ENCODE measurements at places on chromosomes 2 and 18. TPM values are rescaled to one million over a fixed set of nuclear protein-coding genes. Genes with fewer than 3 reads are reported as not detected.

DNA sequence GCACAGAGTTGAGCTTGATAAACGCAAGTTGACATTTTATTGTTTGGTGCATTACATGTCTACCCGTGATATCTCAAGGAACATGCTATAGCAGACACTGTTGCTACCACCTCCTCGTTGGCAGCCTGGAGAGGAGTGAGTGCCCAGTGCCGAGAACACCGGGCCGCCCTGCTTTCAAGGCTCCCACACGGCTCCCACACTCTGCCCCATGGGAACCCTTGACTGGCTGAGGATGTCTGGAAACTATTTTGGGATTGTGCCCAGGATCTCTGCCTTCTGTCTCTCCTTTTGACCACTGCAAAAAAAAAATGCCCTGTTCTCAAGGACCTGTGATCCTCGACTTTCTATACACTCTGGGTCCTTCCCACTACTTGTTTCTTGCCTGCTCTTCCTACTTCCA lies 21.1 kb downstream of the TET3 start:
- DNase-seq, result no peak
- H3K27ac ChIP-seq, result no peak overlapping the region
- no peaks in the 10 kb centered on the region for H3K27me3 ChIP-seq
- H3K4me1 ChIP-seq, result peaks cover 75% of the 10 kb centered on the region
- H3K36me3 ChIP-seq, result no peaks in the 10 kb centered on the region
- H3K4me3 ChIP-seq, result peak overlapping the region; percentile 2

DNA sequence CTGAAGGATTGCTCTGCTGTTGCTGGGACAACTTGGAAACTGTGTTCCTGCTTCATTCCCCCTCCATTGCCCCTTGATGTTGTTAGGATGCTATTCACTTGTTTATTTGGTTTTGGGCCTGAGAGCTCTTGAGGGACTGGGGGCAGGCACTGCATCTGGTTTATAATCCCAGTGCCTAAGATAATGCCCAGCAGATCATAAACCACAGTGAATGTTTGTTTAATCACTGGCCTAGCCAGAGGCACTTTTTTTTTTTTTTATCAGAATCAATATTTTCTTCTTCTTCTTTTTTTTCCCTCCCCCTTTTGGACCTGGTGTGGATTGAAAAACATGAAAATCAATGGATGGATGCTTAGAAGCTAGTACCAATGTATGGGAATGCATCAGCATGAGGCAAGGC lies 38.1 kb downstream of the KCNS3 start:
- no peak overlapping the region for H3K27ac ChIP-seq
- no peaks in the 10 kb centered on the region for H3K36me3 ChIP-seq
- no peak for DNase-seq

DNA sequence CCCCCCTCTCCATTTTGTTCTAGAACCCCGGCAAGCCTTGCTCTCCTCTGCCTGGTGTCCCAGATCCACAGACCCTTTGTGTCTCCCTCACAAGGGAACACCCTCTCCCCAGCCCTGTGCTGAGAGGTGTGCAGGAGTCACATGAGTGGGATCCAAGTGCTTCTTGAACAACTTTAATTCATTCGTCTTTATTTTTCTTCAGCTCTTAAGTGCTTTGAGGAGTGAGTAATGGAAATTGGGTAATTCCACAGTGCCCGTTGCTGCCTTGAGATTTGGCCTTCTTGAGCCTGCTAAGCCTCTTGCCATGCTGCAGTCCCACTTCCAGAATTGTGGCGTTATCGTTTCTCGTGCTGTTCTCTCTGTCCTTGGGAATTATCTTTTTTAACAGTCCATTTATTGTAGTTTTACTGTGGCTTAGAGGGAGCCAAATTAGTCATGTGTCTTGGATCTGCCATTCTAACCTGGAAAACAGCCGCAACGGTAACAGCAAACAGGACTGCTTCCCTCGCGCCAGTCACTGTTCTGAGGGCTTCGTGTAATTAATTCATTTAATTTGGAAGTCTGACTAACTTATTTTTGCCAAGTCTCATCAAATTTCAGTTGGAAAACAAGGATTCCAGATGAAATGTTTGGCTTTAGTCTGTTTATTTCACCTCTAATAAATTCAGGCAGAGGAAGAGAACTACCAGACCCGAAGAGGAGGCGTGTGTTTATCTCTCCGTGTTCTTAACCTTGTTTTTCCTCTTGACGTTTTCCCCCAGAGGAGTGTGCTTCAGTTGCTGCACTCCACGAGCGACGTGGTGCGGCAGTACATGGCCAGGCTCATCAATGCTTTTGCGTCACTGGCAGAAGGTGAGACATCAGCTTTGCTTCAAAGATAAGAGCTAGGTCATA lies 72.0 kb downstream of the ARMC9 start:
- no peak for DNase-seq
- H3K27ac ChIP-seq, result no peak overlapping the region
- H3K27me3 ChIP-seq, result no peaks in the 10 kb centered on the region
- no peak overlapping the region for H3K4me3 ChIP-seq

Gene TRIM43
- total RNA-seq, result not detected

Data from naive thymus-derived CD8-positive, alpha-beta T cell (primary cell).